ENCODE measurements at places on chromosomes 1 and 21.

DNA sequence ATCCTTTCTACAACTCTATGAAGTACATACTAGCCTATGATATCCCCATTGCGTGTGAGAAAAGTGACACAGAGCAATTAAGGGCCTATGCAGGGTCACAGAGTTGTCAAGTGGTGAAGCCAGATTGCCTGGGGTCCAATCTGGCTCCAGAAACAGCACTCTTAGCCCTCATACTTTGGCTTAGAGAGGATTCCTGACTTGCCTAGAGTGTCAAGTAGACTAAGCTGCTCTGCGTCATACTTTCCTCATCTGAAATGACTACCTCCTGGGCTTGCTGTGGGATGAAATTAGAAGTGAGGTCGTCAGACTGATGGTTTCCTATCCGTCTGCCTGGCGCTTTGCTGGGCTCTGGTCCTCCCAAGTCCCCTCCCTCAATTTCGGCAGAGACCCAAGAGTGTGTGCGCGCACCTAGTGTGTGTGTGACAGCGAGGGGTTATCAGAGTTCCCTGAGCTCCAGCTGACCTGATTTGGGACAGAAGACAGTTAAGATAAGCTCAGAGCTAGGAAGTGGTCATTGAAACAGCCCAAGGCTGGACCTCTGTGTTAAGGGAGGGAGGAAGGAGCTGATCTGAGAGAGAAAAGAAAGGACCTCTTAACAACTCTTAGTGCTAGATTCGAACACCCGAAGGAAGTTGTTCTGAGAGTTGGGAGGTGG is 5.4 kb upstream of the NUAK2 start:
- DNase-seq, result no peak

GRCh38 chr1:182389619-182390047 is 2.0 kb downstream of the GLUL start:
- DNase-seq, result no peak

DNA sequence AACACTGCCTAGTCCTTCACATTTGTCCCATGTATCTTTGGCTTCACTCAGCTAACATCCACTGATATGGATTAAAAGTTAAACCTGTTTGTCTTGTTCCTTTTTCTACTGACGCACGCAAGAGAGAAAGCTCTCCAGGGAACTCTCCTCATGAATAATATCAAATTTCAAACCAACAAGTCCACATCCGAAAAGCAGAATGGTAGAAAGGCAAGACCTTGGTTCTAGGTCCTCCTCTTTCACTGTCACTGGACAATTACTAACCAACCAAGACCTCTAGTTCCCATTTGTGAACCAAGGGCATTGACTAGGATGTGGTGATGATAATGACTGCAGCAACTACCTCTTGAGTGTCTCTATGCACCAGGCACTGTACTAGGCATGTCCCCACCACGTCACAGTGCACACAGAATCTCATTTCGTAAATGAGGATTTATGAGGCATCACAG is 8.4 kb downstream of the PLPP3 start:
- no peak for DNase-seq

GRCh38 chr1:114458237-114458777 is 52.7 kb downstream of the TRIM33 start:
- no peak for DNase-seq

DNA sequence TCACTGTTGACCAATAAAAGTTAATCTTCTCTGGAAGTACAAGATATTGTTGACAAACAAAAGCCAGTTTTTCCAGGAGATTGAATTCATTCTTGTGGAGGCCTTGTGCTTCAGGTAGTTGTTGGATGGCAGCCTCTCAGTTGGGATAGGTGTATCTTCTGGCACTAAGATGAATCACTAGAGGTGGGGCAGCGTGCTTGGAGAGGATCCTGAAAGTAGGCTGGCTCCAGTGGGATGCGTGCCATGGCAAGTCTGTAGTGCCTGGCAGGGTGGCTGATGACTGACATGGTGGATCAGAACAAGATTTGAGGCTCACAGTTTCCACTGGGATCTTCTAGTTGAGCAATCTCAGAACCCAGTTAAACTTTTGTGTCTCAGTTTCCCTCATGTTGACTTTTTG is 2.4 kb downstream of the VPS13D start:
- DNase-seq, result no peak

DNA sequence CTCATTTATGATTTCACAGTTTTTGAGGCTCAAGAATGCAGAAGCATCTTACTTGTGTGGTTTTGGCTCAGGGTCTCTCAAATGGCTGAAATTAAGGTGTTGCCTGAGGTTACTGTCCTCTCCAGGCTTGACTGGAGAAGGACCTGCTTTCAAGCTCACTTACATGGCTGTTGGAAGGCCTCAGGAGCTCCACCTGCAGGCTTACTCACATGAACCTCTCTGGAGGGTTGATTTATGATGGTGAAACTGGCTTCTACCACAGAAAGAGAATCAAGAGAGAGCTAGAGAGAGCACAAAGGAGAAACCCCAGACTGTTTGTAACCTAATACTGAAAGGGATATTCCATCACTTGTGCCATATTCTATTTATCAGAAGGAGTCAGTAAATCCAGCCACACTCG is 6.2 kb upstream of the KCNK2 start:
- DNase-seq, result no peak

- peak; percentile 22 for DNase-seq
Measured at GRCh38 chr1:24427545-24427862, 11.9 kb downstream of the NIPAL3 start.

- DNase-seq, result no peak
Measured at GRCh38 chr1:205456383-205456867, 580 bp upstream of the BLACAT1 start.

DNA sequence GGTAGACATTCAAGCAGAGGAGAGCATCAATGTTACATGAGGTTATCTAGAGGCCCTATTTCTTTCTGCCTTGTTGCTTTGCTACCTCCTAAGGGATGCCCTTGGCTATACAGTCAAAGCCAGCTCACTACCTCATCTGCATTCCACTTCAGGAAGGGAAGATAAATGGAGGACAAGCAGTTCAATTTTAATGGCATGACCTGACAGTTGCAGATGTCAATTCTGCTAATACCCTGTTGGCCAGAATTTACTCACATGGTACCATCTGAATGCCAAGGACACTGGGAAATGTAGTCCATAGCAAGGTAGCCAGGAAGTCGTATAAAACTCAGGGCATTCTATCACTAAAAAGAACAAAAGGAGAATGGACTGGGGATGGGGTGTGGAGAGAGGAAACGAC is 31.5 kb downstream of the PALMD start:
- no peak for DNase-seq

DNA sequence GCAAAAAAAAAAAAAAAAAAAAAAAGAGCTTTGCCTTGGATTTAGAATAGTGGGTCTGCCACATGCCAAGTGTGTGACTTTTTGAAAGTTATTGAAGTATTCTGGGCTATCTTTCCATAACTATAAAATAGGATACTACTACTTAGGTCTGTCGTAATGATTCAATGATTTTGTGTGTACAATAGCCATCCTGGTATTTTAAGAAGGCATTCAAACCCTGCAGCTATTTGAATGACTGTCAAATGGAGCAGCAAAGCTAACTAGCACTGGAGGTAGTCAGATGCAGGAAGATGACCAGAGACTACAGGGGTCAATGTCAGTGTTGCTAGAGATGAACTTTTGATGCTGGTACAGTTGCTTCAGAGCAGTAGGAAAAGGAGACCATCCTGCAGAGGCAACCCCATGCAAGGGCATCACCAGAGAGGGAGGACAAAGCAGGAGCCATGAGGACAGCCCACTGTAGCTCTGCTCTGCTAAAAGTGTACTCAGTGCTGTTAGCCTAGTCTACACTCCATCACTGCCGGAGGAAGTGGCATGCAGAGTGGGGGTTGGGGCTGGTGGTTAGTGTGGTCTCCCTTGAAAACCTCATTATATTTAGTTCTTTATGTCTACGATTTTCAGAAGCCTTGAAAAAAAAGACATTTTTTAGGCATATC is 29.0 kb downstream of the DUSP10 start:
- DNase-seq, result no peak

GRCh38 chr1:207966521-207966920 is 55.6 kb upstream of the CD34 start:
- DNase-seq, result no peak

GRCh38 chr1:48077795-48078222 is 80.6 kb upstream of the TRABD2B start:
- no peak for DNase-seq

GRCh38 chr21:44485254-44485793 is 30.0 kb downstream of the LRRC3 start:
- no peak for DNase-seq

- no peak for DNase-seq
Measured at GRCh38 chr1:213281640-213282301, 230.7 kb downstream of the RPS6KC1 start.

GRCh38 chr1:18881642-18882431 is 20.5 kb downstream of the ALDH4A1 start:
- no peak for DNase-seq

GRCh38 chr1:223341121-223341520 is 22.9 kb downstream of the SUSD4 start:
- no peak for DNase-seq

GRCh38 chr1:211741116-211741515 is 65.7 kb upstream of the NEK2 start:
- no peak for DNase-seq

- DNase-seq, result no peak
Measured at GRCh38 chr1:58524353-58524945, 22.1 kb downstream of the OMA1 start.

- no peak for DNase-seq
Measured at GRCh38 chr1:16927256-16927655, 5.5 kb downstream of the CROCC start.

DNA sequence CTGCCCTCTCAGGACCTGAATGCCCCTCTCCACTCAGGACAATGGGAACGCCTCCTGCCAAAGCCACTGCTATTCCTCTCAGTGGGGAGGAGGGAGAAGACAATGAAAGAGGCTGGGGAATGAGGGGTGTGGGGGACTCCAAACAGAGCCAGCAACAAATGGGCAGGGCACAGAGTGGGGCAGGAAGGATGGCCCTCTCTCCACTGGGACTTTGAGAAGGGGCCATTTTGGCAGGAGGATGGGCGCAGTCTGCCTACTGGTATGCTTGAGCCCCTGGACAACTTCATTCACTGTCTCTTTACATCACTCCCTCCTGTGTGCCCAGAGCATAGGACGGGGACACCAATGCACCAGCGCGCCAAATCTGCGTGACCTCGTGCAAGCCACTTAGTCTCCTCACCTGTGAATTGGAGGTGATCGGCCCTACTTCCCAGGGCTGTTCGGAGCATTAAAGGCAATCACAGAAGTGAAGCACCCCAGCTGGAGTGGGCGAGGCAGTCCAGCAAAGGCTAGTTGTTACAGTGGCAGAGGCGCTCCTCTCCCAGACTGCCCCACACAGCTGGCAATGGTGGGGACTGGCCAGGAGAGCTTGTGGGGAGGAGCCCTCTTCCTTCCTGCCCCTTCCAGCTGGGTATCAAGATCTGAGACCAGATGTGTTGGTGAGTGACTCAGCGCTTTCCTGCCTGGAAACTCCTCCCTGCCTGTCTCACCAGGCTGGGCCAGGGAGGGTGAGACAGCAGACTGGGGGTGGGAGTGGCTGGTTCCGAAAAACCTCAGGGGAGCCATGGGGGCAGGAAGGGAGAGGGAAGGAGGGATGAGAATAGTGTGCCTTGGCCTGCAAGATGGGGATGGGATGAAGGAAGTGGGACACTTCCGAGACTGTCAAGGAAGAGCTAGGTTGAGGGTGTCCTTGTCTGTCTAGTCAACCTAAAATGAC is 22.4 kb upstream of the SYNC start:
- no peak for DNase-seq

GRCh38 chr21:25188677-25189079 is 418.6 kb downstream of the MRPL39 start:
- DNase-seq, result no peak

DNA sequence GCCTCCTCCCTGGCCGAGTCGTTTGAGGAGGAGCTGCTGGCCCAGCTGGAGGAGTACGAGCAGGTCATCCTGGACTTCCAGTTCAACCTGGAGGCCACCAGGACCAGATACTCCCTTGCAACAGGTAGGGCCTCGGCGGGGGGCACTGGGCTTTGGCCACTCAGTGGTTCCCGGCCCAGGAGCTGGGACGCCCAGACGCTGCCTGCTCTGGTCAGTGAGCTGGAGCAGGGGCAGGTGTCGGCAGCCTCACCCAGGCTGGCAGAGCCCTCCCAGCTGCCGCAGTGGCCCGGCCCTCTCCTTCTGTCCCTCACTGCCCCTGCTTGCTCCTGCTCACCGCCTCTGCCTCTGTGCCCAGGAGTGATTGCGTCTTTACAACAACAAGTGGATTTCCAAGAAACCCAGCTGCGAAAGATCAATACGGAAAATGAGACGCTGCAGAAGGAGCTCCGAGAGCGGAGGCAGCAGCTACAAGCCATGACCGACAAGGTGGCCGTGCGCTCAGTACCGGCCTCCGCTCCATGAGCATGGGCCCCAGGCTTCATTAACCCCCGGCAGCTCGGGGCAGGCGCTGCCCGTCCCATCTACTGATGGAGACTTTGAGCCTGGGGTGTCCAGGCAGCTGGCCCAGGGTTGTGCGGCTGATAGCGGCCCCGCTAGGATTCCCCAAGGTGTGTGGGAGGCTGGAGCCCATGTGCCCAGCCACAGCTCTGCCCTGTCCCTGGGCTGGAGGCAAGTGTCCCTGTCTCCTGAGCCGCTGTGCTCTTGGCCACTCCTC is 9.0 kb upstream of the SMIM1 start:
- DNase-seq, result no peak

DNA sequence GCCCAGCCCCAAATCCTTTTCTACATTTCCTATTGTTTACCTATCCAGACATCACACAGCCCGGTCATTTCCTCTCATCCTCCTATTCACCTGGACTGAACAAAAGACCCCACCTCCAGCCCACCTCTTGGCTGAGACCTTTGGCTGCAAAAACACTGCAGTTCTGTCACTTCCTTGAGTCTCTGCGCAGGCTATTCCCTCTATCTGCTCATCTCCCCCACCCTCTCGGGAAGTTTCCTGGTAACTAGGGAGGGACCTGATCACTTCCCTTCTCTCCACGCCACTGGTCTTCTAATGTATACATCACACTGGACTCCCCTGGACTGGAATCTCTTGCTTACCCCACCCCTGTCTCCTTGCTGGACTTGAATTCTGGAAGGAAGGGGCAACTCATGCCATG is 5.3 kb downstream of the HTR1D start:
- no peak for DNase-seq

- DNase-seq, result no peak
Measured at GRCh38 chr1:184906761-184907160, 67.5 kb downstream of the NIBAN1 start.

DNA sequence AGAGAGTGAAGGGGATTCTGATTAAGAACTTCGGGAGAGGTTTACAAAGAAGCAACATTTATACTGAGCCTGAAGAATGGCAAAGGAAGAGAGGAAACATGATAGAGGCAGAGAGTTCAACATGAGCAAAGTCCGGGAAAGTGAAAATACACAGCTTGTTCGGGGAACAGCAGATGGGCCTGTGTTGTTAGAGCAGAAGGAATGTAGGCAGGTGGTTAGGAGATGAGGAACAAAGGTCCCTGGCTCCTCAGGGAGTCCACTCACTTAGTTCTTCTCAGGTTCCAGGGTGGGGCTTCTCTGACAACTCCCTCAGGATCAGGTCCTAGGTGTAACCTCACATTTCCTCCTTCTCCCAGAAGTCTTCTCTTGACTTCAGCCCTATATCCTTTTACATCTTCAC is 5.1 kb upstream of the ZNF326 start:
- peak; percentile 31 for DNase-seq

GRCh38 chr1:6602669-6603237 is at the start of gene KLHL21:
Gene KLHL21 (minus strand): TSS chr1:6602869. CDS start chr1:6602817, 52 bp downstream.
- no peak for DNase-seq
